ENCODE measurements at places on chromosomes 5 and 9. TPM values are rescaled to one million over a fixed set of nuclear protein-coding genes. Genes with fewer than 3 reads are reported as not detected.

DNA sequence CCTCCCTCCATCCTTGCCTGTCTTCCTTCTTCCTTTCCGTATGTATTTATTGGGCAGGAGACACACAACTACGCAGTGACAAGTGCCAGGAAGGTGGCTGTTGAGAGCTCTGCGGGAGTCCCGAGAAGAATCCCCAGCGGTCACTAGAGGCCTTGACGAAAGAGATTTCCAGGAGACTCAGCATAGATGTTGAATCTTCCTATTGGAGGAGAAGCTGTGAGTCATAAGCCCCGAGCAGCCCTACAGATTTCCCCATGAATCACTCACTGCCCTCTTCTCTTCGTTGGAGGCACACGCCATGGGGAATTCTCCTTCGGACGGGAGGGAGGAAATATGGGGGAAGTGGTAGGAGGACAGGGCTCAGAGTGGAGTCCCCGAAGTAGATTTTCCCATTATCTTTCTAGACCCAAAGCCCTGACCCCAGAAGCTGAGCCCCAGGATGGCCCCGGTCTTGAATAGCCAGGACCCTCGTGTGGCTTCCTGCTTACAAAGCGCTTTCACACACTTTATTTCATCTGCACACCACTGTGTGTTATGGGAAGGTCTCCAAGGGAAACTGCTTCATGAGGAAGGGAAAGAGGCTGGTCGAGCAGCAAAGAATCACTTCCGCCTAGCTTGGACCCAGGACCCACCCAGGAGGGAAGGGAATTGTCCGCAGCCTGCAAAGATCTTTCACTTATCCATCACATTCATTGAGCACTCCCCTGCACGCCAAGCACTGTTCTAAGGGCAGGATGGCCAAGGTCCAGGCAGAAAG lies 12.7 kb downstream of the DUSP1 start:
- no peak for DNase-seq

GRCh38 chr9:4050916-4051315 lies 249.0 kb downstream of the GLIS3 start:
- no peak for DNase-seq

DNA sequence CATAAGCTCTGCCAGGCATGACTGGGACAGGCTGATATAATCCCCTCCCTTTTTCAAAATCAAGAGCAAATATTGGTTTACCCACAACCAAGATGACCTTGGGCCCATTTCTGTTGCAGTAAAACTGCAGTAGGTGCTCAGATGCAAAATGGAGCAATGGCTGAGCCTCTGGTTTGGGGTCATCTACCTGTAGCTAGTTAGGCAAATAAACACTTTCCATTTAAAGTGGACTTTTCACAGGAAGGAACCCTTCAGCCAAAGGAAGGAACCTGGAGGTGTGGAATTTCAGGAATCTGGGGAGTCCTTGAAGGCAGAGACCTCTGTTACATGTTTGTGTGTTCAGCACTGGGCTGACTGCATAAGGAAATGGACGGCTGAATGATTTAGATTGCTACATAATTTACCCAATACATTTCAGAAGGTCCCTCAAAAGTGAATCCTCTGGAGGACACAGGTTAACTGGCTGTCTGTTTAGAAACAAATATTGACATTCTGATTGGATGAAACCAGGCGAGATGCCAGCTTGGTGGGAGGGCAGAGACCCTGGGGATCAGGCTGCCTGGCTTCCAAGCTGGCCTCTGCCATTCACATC lies 170.1 kb upstream of the ZNF618 start:
- DNase-seq, result no peak

NXNL2 gene
- total RNA-seq, result not detected
